Stimulated activated CD8-positive, alpha-beta memory T cell treated with anti-CD3 and anti-CD28 coated beads, Interleukin-4, amount 100 ng/mL, for 48 hours (primary cell): ENCODE measurements at places on chromosomes 4 and X.

DNA sequence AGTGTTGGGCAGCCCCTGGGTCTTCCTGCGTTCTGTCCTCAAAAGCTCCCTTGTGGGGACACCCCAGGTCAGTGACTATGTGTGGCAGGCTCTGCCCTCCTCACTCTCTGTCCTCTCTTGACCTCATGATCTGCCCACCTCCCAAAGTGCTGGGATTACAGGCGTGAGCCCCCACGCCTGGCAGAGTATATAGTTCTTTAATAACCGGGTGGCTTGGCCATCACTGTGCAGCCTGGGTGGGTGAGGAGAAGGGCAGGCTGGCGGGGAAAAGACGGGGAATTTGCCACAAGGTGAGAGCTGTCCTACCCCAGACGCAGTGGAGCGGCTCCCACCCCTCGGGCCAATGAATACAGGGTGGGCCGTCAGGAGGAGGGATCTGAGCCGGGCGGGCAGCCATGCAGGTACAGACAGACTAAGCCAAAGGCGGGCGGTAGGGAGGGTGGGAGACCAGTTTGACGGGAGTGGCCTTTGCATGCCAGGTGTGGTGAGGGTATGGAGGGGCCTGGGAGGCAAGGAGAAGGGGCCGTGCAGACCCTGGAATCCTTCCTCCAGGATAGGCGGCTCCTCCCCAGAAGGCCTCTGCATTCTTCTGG, 2.5 kb downstream of the SH3BP2 start:
- DNase-seq = no peak

- DNase-seq = no peak
Observed at GRCh38 chrX:25389266-25389665, 373.5 kb upstream of the ARX start.

- no peak for DNase-seq
Observed at GRCh38 chr4:63786171-63786570, 623.1 kb downstream of the TECRL start.

GRCh38 chr4:79650794-79651431, 242.9 kb upstream of the GK2 start:
- DNase-seq = no peak

- DNase-seq = no peak
Observed at GRCh38 chrX:150933945-150934350, 35.5 kb upstream of the CD99L2 start.

GRCh38 chr4:26647523-26648224, 63.8 kb downstream of the TBC1D19 start:
- no peak for DNase-seq

GRCh38 chr4:38872620-38873019, 5.0 kb downstream of the FAM114A1 start:
- no peak for DNase-seq

DNA sequence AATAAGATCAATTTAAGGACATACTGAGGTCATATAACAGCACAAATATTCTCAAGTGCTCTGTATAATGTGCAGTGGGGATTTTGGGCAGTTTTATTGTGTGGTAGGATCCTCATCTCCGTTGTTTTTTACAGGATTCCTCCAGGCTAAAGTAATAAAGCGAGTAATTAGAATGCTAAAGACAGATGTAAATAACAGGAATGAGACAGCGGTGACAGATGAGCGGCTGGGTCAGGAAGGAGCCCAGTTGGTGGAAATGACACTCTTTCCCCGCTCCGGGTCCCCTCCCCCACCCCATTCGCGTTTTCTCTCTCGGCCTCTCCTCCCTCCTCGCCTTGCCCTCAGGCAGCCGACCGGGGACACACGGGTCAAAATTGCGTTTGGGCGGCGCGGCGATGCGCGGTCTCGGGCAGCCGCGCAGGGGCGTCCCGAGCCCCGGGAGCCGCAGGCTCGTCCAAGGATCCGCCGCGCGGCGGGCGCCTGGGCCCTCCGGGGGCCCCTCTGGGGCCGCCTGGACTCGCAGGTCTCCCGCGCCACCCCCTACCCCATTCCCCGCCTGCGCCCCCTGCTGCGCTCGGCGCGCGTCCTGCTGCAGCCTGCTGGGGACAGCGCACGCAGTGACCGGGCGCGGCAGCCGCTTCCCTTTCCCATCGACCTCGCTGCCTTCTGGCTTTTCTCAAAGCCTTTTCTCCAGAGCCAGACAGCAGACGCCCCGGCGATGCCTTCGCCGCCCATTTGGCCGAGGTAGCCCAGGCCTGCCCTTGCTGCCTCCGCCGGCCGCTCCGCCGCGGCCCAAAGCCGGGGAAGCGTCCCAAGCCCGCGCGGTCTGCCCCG, 16.2 kb downstream of the POU4F2 start:
- no peak for DNase-seq

- no peak for DNase-seq
Observed at GRCh38 chr4:126697748-126698147, 935.0 kb upstream of the INTU start.

- no peak for DNase-seq
Observed at GRCh38 chrX:75051047-75051446, 105.0 kb downstream of the ABCB7 start.
